ENCODE measurements at places on chromosomes 2 and 18. TPM values are rescaled to one million over a fixed set of nuclear protein-coding genes. Genes with fewer than 3 reads are reported as not detected.
A peak's percentile ranks its signal among the peaks of the same experiment; 100 is the strongest.

Gene CIB4
- total RNA-seq: not detected

Gene TTN
- 1.0 TPM for total RNA-seq

Gene SUMO1
- 113 TPM for total RNA-seq

Gene NCKAP5
- 2.1 TPM for total RNA-seq

DNA sequence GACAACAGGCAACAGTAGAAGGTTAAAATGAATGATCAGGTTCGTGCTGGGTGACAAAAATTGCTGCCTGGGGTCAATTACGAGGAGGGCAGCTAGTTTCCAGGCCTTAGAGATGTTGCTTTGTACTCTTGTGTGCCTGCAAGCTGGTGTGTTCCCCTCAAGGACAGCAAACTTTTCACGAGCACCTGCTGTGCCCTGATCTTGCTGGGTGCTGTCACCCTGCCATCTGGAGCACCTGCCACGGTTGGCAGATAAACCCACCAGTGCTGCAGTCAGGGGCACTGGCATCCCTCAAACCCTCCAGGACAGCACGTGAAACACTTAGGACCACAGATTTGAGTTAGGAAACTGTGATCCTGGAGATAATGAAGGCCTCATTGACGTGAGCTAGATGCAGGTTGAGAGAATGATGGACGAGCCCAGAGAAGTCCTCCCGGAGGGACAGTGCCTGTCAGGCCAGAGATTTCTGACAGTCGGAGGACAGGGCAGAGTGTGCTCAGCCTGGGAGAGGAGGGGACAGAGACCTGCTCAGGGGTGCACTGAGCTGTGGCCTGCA lies 104.3 kb upstream of the RAB12 start:
- peaks cover 6% of the 10 kb centered on the region for H3K4me1 ChIP-seq
- H3K27me3 ChIP-seq: peaks cover 2% of the 10 kb centered on the region
- H3K4me3 ChIP-seq: no peak overlapping the region
- H3K27ac ChIP-seq: no peak overlapping the region

GRCh38 chr2:239167766-239168444 lies 232.9 kb downstream of the HDAC4 start:
- no peaks in the 10 kb centered on the region for H3K27me3 ChIP-seq
- no peak overlapping the region for H3K27ac ChIP-seq
- no peak overlapping the region for H3K4me3 ChIP-seq
- H3K4me1 ChIP-seq: peaks cover 5% of the 10 kb centered on the region
- DNase-seq: no peak
- H3K36me3 ChIP-seq: peaks cover 32% of the 10 kb centered on the region

GRCh38 chr2:74464406-74464805 lies 776 bp downstream of the MOGS start:
- no peaks in the 10 kb centered on the region for H3K36me3 ChIP-seq
- H3K27ac ChIP-seq: peak overlapping the region; percentile 83
- no peak for DNase-seq
- no peaks in the 10 kb centered on the region for H3K27me3 ChIP-seq

DNA sequence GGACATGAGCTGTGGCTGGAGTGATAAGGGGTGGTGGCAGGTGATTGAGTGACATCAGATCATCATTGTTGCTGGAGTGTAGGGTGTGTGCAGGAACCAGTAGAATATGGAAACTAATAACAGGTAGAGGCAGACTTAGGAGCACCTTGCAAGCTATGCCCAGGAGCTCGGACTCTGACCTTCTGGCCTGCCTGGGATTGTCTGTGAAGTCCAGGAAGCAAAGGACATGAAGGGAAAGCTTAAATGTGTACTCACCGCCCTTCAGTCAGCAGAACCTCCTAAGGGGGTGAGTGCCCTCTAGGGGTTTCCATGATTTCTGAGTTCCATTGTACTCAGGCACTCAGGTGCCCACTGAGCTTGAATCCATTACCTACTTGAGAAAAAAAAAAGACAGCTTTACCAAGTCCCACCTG lies 104.2 kb downstream of the CRIM1 start:
- H3K27ac ChIP-seq: no peak overlapping the region
- peaks cover 4% of the 10 kb centered on the region for H3K36me3 ChIP-seq
- DNase-seq: no peak
- peaks cover 13% of the 10 kb centered on the region for H3K4me1 ChIP-seq
- H3K4me3 ChIP-seq: no peak overlapping the region

GRCh38 chr18:2570772-2571199 lies 519 bp downstream of the METTL4 start:
- peak; percentile 37 for DNase-seq
- H3K27me3 ChIP-seq: no peaks in the 10 kb centered on the region

- no peaks in the 10 kb centered on the region for H3K4me1 ChIP-seq
- no peak for DNase-seq
- H3K27ac ChIP-seq: no peak overlapping the region
- H3K36me3 ChIP-seq: no peaks in the 10 kb centered on the region
- H3K27me3 ChIP-seq: no peaks in the 10 kb centered on the region
Measured at GRCh38 chr2:10759151-10759714, 37.8 kb downstream of the ATP6V1C2 start.

DNA sequence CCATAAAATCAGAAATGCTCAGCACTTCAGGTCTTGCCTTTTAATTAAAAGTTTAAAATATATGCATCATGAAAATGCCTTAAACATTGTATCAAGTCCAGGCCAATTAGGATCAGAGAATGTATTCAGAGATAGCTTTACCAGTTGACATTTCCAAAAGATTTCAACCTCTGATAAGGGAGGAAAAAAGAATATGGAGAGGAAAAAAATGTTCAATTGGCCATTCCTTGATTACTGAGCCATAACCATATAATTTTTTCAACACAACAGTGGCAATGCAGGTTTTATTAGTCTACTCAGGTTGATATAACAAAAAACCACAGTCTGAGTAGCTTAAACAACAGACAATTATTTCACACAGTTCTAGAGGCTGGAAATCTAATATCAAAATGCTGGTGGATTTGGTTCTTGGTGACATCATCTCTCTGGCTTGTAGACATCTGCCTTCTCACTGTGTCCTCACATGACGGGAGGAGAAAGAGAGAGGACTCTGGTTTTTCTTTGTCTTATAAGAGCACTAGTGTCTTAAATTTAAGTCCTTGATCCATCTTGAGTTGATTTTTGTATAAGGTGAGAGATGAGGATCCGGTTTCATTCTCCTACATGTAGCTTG lies 111.9 kb downstream of the IRS1 start:
- H3K27me3 ChIP-seq: no peaks in the 10 kb centered on the region
- H3K36me3 ChIP-seq: no peaks in the 10 kb centered on the region
- peaks cover 27% of the 10 kb centered on the region for H3K4me1 ChIP-seq
- H3K27ac ChIP-seq: no peak overlapping the region

- no peaks in the 10 kb centered on the region for H3K36me3 ChIP-seq
- DNase-seq: no peak
- H3K27me3 ChIP-seq: peaks cover 23% of the 10 kb centered on the region
- H3K4me1 ChIP-seq: no peaks in the 10 kb centered on the region
- no peak overlapping the region for H3K4me3 ChIP-seq
Measured at GRCh38 chr2:14616342-14616741, 16.2 kb upstream of the LRATD1 start.

- H3K4me3 ChIP-seq: no peak overlapping the region
- H3K27me3 ChIP-seq: peaks cover 18% of the 10 kb centered on the region
- H3K27ac ChIP-seq: no peak overlapping the region
- no peaks in the 10 kb centered on the region for H3K36me3 ChIP-seq
- H3K4me1 ChIP-seq: peaks cover 9% of the 10 kb centered on the region
- DNase-seq: no peak
Measured at GRCh38 chr18:77165503-77166188, 33.1 kb upstream of the MBP start.

GRCh38 chr18:59802031-59802430 lies 97.8 kb upstream of the PMAIP1 start:
- DNase-seq: no peak
- H3K36me3 ChIP-seq: no peaks in the 10 kb centered on the region
- no peak overlapping the region for H3K27ac ChIP-seq

- no peaks in the 10 kb centered on the region for H3K36me3 ChIP-seq
- no peak for DNase-seq
- no peak overlapping the region for H3K4me3 ChIP-seq
- peaks cover 14% of the 10 kb centered on the region for H3K4me1 ChIP-seq
Measured at GRCh38 chr2:57598551-57598950, 448.1 kb upstream of the VRK2 start.

DNA sequence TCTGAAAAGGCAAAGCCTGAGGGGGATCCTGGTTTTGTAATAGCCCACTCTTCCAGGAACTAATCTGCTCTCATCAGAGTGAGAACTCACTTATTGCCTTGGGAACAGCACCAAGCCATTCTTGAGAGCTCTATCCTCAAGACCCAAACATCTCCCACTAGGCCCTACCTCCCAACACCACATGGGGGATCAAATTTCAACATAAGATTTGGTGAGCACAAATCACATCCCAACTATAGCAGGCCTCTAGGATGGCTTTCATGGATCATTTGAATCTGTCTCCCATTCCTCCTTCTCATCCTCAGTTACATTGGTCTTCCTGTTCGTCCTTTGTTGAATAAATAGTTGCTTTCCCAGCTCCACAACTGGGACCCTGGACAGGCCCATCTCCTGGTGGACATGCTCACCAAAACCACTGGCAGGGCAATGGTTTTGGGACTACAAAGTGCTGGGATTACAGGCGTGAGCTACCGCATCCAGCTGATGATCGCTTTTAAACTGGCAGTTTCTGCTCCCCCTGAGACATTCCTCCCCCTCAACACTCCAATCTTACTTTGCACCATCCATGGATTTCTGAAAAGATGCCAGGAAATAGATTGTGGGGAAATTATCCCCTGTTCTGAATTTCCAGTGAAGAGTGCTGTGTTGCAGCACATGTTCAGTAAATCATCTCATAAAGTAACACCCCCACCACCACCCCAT lies 42.6 kb downstream of the MCFD2 start:
- DNase-seq: no peak
- H3K27ac ChIP-seq: peak overlapping the region; percentile 55
- no peaks in the 10 kb centered on the region for H3K36me3 ChIP-seq
- H3K4me1 ChIP-seq: peaks cover 42% of the 10 kb centered on the region

DNA sequence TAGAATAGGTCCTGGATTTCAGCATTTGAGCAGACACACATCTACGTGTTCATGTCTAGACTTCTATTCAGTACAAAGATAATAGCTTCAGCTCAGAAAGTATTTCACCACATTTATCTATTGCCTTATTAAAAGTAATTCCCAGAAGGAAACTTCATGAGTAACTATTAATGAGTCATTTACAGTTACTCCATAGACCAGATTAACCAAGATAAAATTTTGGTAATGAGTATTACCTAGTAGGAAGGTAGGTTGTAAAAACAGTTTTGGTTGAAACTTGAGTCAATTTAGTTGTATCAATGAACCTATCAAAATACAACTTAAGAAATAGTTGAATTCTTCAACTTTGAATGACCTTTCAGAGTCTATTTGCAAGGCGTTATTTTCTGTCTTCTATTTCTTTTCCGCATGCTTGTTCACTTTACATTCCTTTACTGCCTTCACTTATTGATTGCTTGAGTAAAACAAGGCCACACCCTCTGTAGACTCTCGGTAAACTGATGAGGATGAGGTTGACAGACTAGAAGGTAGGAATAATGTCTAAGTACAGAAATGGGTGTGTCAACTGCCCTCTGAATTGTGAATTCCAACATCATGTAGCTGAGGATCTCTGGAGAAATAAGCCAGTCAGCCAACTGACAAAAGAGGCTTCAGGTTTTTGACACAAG lies 1165.6 kb upstream of the ZEB2 start:
- H3K4me1 ChIP-seq: peaks cover 4% of the 10 kb centered on the region
- no peak overlapping the region for H3K27ac ChIP-seq
- no peak for DNase-seq
- no peaks in the 10 kb centered on the region for H3K36me3 ChIP-seq
- H3K4me3 ChIP-seq: no peak overlapping the region
- no peaks in the 10 kb centered on the region for H3K27me3 ChIP-seq
